Heart left ventricle (tissue), 16 donors: ENCODE measurements at places on chromosomes 6 and 20. TPM values are rescaled to one million over a fixed set of nuclear protein-coding genes. Genes with fewer than 3 reads are reported as not detected.

Gene MCHR2
- polyA plus RNA-seq = not detected

Gene FGD2
- polyA plus RNA-seq = 6.9 TPM

Gene CASP8AP2
- 6.5 TPM for polyA plus RNA-seq

DNA sequence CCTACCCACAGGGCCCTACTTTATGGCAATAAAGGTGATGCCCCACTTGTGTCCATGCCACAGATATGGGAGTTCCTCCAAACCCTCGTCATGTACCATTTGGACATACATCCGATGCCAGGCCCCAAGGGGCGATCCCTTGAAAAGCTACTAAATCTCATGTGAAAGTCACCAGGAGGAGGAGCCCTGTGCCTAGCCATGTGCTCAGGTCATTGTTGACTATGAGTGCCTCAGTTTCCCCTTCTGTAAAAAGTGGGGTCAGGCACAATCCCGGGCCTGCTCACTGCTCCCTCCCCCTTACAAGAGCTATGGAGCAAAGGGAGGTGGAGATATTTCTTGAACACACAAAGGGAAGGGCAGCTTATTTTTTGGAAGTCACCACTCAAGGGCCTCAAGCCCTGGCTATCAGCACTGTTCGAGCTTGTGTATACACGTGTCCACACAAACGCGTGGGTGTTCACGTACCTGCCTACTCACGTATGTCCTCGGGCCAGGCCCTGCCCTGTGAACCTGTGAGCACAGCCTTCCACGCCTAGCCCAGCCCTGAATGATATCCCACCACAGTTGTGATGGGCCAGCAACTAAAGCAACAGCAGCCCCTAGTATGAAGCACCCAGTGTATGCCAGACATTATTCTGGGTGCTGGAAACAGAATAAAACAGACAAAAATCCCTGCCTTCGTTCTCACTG, 1.9 kb downstream of the ACTL10 start:
- no peak for DNase-seq

- no peak for DNase-seq
Measured at GRCh38 chr6:139240161-139241010, 51.4 kb downstream of the TXLNB start.

DNA sequence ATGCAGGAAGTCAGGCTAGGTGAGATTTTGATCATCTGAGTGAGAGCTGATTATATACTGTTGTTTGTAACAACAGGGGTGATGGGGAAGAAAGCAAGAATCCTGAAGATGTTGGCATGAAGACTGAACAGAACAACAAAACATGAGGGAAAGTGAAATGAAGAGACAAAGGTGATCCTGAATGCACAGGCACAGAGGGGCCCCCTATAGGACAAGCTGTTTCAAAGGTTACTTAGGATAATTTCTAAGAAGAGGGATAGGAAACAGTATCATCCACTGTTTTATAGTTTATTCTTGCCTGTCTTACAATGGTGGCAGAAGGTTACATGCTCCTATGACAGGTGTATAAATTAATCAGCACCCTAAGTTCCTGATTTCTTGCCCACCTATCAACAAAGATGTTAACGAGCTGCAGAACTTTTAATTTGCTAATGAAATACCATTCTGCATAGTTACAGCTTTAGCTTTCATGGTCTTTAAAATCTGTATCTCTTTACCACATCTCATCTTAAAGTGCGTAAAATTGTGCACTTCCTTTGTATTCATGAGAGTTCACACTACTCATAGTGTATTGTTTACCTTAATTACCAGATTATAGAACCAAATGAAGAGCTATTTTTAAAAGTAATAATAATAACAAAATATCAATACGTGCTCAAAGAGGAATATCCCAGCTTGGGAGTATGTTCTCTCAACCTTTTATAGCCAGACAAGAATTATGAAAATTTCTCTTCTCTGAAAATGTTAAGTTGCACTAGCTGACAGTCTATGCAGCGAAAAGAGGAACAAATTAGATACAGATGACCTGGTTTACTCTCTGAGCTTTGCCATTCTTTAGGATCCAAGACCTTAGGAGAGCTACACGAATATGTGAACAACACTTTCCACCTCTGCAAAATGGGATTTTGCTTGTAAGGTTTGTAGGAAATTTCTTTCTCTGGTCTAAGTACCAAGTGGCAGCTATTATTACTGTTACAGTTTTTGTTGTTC, 192.5 kb downstream of the EDN1 start:
- DNase-seq = no peak

- no peak for DNase-seq
Measured at GRCh38 chr6:122563364-122564052, 46.7 kb upstream of the PKIB start.

- DNase-seq = no peak
Measured at GRCh38 chr6:42225419-42225818, 7.8 kb upstream of the MRPS10 start.

DNA sequence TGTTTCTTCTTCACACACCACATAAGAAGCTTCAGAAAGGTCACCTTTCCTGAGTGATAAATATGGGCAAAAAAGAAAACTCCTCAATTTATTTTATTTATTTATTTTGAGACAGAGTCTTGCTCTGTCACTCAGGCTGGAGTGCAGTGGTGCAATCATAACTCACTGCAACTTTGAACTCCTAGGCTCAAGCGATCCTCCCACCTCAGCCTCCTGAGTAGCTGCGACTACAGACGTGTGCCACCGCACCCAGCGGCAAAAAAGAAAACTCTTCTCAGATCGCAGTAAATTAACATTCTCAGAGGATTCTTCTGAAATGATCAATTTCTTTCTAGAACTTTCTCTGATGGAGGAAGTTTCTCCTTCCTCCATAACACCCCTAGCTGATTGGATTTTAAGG, 111.2 kb downstream of the TRERF1 start:
- DNase-seq = no peak
